Lung microvascular endothelial cell (primary cell): ENCODE measurements at places on chromosomes 4 and X. TPM values are rescaled to one million over a fixed set of nuclear protein-coding genes. Genes with fewer than 3 reads are reported as not detected.

GRCh38 chr4:69894186-69894585 is 34.2 kb upstream of the SULT1E1 start:
- no peak for DNase-seq

- DNase-seq, result no peak
Measured at GRCh38 chrX:115388879-115389278, 99.4 kb downstream of the LUZP4 start.

DNA sequence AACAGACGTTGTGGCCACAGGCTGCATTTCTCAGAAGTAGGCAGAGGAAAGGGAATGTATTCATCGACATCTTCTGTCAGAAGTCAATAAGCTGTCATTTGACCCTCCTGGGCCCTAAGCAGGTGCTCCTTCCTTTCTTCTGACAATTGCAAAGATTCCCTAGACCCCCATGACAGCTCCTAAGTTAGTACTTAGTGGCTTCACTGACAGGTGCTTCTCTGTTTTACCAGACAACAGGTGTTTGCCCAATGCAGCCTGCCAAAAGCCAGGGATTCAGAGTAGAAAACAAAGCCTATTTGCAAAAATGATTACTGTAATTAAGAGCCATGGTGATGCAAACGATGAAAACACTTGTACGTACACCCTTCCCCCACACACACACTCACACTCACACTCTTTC is 7.5 kb upstream of the FGF5 start:
- DNase-seq, result no peak

DNA sequence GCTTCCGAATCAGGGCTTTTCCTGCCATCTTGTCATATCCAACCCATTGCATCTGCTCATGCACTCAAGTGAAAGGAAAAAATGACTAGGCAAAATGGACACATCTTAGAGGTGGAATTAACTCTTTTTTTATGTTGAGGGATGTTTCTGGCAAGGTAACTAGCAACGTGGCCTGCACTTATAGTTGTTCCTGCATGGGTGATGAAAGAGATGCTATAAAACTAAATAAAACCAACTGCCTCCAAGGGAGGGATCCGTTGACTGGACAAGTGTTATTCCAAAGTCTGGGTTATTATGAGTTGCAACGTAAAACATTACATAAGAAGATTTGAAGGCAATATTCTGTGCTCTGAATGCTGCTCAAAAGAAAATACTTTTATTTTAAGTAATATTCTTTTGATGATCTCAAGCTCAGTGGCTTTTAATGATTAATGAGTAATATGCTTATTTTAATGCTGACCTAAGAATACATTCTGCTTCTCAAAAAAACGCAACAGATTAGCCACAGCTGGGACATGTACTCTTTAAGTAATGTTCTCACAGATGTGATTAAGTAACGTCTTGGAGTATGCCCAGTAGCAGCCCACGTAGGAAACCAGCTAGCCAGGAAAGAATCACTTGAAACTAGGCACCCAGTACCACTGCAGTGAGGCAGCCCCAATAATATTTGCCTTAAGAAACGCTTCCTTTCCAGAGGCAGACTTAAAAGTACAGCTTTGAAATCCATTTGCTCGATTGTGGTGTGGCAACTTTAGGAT is 27.4 kb downstream of the KLF3 start:
- peak; percentile 31 for DNase-seq

DNA sequence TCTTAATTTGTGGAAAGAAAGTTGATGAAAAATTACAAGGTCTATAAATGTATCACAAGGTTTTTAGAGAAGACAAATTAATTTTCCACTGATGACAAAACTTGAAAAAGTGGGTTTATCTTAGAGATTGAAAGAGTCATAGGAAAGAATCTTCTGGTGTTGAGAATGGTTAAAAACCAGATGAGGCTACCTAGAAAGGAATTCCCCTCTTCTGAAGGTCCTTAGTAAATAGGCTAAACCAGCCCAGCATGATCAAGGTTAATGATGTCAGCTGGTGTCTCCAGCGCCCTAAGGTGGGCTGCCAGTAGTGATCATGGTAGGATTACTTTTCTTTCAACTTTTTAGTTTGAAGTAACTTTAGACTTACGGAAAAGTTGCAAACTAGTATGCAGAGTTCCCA is 71.8 kb upstream of the PGRMC2 start:
- no peak for DNase-seq

The TRIM61 gene
- total RNA-seq, result not detected in 2 replicates

The XPNPEP2 gene
- not detected in 2 replicates for total RNA-seq
